ENCODE measurements at places on chromosomes 7 and 10.

GRCh38 chr7:18552316-18552916, 56.9 kb downstream of the HDAC9 start:
- DNase-seq, result no peak

GRCh38 chr7:15440482-15440881, 121.3 kb downstream of the AGMO start:
- DNase-seq, result no peak

GRCh38 chr10:43885842-43886241, 237.2 kb upstream of the ZNF32 start:
- DNase-seq, result no peak

- no peak for DNase-seq
These were observed 103.7 kb upstream of the RELN start for GRCh38 chr7:104093127-104093526.

- no peak for DNase-seq
These were observed 134.2 kb downstream of the SND1 start for GRCh38 chr7:127786184-127786583.

DNA sequence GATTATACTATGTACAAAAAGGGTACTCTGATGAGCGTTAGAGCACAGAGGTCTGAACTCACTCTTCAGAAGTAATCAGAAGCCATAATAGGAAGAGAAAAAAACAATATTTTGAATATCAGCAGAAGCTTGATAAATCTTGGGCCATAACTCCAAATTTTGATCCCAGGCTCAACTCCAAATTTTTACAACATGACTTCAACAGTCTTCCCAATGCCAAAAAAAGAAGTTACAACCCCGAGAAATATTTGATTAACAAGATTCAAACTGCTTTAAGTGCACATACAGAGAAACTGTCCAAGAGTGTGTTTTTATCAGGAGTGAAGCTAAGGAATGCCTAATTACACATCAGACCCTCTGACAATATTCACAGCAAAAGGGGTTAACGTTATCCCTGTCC, 7.5 kb downstream of the MPP7 start:
- DNase-seq, result no peak

DNA sequence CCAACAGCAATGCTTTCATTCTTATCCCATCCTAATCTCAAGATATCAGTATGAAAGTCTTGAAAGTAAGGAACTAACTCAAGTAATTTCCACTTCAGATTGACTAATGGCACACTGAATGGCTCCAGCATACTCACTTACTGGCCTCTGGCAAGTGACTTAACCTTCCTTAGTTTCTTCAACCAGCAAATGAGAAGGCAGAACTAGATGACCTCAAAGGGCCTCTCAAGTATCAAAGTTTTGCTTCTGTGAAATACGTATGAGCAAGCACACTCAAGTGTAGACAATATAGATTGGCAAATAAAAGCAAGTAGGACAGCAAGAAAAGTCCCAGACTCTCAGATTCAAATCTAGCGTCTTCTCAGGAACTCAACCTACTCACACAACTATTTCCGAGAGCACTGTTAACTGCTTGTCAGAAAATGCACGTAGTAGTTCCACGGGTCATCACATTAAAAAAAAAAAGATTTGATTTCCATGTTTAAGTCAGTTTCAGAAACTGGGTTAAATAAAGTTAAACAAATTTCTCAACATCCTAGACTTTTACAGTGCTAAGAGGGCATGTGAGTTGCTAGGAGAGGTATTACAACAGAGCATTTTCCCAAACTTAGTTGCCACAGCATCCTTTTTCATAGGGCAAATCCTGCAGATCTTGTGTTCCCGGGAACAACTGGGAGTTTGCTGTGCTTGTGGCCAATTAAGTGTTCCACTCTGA, 276.9 kb upstream of the KLF14 start:
- peak; percentile 78 for DNase-seq

DNA sequence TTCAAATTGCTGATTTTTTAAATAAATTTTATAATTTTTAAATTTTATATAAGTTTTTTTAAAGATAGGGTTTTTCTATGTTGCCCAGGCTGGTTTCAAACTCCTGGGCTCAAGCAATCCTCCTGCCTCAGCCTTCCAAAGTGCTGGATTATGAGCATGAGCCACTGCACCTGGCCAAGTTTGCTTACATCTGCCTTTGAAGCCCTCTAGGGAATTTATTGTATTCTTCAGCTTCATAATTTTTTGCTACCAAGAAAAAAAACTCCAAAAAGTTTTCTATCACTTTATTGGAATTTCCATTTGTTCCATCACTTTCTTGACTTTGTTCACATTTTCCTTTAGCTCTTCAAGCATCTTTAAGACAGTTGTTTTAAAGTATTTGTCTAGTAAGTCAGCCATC, 3.8 kb upstream of the POLD2 start:
- no peak for DNase-seq

DNA sequence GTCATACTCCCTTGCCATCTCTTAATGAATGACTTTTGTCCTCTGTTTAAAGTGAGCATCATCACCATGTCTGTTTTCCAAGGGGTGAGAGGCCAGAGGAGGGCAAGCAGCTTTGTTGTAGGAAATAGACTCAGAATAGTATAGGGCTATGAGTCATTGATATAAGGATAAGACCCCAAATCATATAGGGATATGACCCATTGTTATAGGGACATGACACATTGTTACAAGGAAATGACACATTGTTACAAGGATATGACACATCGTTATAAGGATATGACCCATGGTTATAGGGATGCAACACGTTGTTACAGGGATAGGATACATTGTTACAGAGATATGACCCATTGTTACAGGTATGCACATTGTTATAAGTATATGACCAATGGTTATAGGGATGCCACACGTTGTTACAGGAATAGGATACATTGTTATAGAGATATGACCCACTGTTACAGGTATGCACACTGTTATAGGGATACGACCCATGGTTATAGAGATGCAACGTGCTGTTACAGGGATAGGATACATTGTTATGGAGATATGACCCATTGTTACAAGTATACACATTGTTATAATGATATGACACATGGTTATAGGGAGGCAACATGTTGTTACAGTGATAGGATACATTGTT, 311.1 kb upstream of the ADARB2 start:
- no peak for DNase-seq

GRCh38 chr7:116629051-116629463, 42.9 kb upstream of the MET start:
- DNase-seq, result no peak

DNA sequence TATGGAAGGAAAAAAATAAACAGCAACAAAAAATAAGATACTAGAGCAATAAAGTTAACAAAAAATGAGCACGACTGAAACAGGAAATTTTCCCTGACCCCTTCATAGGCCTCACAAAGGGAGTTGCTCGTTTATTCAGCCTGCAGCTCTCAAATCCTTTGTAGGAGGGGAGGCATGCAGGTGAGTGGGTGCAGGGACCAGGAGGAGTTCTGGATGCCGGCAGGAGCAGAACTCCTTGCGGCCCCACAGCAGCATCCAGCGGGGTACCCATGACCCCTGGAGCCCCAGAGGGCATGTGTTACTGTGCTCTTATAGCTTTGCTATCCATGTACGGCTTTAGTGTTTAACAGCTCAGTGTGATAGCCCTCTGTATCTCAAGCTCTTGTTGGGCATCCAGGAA, 5.8 kb downstream of the TAS2R39 start:
- no peak for DNase-seq

- DNase-seq, result no peak
These were observed 77.9 kb upstream of the CAMK2B start for GRCh38 chr7:44403176-44403759.

GRCh38 chr10:31749981-31750840, 178.4 kb downstream of the ARHGAP12 start:
- DNase-seq, result no peak

GRCh38 chr10:117865945-117866344, 180.8 kb downstream of the RAB11FIP2 start:
- no peak for DNase-seq

DNA sequence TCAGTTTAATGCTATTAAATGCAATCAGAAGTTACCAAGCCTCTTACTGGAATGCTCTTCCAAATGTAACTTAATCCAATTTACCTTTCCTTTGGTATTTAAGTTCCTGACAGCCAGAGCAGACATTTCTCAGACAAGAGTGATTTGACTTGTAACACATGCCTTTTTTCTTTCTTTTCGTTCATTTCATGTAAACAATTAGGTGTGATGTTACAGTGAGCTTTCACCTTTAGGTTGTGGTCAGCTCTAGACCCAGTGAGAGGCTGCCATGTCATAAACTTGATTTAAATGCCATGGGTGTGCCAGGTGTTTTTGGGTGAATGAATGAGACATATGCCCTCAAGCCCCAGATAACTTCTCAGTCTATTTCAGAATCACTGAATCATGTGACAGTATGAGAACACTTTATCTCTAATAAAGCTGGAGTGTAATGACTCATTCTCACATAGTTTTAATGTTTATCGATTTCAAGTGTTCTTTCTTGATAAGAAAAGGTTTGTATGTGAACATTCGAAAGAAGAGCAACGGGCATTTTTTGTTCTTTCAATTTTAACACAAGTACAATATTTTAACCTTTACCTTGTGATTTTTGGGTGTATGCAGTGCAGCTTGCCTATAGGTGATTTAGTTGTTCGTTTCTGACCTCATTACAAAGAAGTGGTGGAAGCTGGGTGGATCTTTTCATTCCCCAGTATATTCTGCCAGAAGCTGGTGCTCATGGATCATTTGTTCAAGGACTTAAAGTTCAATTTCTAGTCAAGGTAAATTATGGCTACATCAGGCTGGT, 61.5 kb downstream of the CHN2 start:
- no peak for DNase-seq
